ENCODE measurements at places on chromosomes 6 and 20.
A peak's percentile ranks its signal among the peaks of the same experiment; 100 is the strongest.

GRCh38 chr20:25197183-25197869 is 1.8 kb downstream of the ENTPD6 start:
- DNase-seq, result peak; percentile 17

GRCh38 chr6:42275376-42276033 is 57.8 kb upstream of the MRPS10 start:
- DNase-seq, result no peak

DNA sequence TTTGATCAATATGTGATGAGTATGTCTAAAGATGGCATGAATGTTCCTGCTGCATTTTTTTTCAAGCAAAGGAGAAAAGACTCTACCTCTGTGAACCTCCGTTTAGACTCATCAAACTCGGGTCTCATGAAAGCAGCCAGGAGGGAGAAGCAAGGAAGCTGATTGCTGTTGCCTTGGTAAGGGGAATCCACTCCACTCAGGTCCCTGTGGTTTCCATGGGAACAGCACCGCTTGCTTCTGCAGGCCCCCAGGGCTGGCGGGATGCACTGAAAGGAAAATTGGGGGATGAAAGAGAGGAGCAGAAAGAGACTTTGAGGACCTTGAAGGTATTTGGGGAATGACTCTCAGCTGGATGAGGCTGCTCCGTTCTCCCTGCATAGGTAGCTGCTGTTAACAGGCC is 249.6 kb upstream of the RIN2 start:
- DNase-seq, result no peak

GRCh38 chr6:111828809-111829208 is 44.4 kb downstream of the FYN start:
- DNase-seq, result no peak

DNA sequence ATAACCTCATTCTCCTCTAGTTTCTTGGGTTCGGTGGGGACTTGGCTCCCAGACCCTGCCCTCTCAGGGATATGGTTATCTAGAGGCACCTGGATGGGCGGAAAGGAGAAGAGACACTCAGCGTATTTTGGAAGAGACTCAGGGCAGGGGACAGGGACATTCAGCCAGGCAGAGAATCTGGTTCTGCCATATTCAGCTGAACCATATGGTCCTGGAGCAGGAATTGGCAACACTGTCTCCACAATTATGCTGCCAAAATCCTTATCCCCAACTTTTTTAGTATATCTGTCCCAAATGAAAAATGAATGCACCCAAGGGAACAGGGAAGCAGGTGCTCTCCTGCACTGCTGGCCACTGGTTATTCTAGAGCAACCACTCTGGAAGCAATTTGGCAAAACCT is 17.7 kb downstream of the SDC4 start:
- DNase-seq, result no peak

- no peak for DNase-seq
These were observed 82.1 kb downstream of the ADAT2 start for GRCh38 chr6:143368426-143368825.

- DNase-seq, result no peak
These were observed 357.5 kb downstream of the HDGFL1 start for GRCh38 chr6:22926790-22927354.

- DNase-seq, result no peak
These were observed 95.8 kb upstream of the NAA20 start for GRCh38 chr20:19921284-19921793.

- DNase-seq, result peak; percentile 7
These were observed 204.6 kb downstream of the CD83 start for GRCh38 chr6:14321992-14322772.

- no peak for DNase-seq
These were observed 17.3 kb downstream of the SNX5 start for GRCh38 chr20:17951323-17951722.

DNA sequence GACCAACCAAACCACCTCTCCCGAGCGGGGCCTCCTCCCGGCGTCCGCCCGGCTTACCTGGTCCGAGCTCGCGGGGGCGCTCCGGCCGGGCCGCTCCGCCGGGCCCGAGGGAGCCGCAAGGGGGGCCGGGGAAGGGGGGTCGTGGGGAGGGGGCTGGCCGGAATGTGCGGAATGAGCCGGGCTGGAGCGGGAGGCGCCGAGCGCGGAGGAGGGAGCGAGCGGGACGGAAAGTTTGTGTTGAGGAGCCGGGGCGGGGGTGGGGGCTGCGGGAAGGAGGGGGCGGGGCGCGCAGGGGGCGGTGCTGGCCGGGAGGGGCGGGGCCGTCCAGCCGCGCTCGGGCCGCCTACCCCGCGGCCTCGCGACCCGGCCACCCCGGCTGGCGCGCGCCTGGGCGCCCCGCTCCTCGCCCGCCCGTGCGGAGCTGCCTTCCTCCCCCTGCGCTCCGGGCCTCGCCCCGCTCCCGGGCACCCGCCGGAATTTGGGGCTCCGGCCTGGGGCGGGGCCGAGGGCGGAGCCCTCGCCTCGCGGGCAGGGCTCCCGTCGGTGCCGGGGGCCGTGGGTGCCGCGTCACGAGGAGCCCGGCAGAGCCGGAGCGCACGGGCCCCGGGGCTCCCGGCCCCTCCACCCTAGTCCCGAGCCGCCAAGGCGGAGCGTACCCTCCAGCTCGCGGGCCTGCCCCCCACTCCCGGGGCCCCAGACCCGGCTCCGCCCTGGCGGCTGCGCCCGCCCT is at the start of gene TEAD3:
Gene TEAD3 (minus strand): TSS at position 239 of the 730 bp plus-strand sequence.
- peak; percentile 91 for DNase-seq

DNA sequence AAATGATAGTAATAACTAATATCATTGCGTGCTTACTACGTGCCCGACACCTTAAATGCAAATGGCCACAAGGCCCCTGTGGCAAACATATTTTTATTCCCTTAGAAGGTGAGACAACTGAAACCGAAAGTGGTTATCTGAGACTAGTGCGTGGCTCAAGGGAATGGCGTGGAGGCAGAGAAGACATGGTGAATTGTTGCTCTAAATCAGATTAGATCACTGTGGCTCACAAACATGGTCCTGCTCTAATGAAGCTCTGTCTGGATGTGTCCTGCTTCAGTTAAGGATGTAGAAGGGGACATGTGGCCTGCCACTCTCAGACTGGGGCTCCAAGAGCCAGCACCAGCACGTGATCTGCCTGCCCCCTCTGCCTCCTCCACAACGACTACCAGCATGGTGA is 124.2 kb upstream of the GMDS start:
- DNase-seq, result no peak

- no peak for DNase-seq
These were observed 21.7 kb upstream of the RANBP9 start for GRCh38 chr6:13733178-13733887.

DNA sequence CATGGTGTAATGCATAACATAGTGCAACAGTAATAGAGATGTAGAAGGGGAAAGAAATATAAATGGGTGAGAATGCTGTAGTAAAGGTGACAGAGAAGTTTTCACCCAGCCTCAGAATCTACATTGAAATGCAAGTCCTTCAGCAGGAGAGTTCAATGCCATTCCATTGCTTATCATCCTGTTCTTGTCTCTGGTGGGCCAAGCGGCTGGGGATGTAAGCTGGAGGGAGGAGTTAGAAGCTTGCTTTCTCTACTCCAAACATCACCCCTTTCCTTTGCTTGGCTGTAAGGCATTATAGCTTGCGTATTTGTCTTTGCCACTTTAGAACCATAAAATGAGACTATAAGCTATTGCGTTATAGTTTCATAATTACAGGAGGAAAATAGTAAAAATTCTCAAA is 2.2 kb upstream of the FUT9 start:
- no peak for DNase-seq

DNA sequence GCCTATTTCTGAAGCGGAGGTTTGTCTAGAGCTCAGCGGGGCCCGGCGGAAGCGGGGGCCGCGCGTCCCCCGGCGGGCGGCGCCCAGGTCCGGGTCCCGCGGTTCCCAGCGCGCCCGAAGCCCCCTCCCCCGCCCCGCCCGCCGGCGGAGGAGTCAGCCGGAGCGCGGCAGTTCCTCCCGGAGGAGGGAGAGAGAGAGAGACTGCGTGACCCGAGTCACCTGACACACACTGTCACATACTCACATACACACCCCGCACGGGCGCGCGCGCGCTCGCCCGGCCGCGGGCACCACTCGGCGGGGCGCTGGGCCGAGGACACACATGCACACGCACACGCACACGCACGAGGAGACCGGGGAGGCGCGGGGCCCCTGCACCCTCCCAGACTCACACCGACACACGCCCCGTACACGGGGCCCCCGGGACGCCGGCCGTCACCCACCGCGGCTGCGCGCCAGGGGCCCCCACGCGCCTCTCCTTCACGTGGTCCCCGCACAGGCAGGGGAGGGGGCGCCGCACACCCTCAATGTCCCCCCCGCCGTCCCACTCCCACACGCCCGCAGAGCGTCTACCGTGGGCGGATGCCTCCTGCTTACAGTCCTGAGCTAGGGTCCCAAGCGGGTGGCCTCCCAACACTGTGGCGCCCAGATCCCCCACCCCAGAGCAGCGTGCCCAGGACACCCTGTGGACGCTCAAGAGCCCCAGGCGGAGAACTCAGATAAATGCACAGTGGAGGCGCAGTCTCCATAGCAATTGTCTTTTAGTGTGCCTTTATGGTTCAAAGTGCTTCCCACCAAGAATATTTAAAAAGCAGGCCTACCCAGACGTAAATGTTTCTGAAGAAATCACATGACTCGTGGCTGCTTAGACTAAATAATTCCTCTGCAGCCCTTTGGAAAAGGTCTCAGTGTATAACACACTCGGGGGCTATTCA is at the start of gene RRAGD:
Gene RRAGD (minus strand): TSS at position 203 of the 935 bp plus-strand sequence. CDS start 280 bp downstream, outside the sequence.
- peak; percentile 2 for DNase-seq

DNA sequence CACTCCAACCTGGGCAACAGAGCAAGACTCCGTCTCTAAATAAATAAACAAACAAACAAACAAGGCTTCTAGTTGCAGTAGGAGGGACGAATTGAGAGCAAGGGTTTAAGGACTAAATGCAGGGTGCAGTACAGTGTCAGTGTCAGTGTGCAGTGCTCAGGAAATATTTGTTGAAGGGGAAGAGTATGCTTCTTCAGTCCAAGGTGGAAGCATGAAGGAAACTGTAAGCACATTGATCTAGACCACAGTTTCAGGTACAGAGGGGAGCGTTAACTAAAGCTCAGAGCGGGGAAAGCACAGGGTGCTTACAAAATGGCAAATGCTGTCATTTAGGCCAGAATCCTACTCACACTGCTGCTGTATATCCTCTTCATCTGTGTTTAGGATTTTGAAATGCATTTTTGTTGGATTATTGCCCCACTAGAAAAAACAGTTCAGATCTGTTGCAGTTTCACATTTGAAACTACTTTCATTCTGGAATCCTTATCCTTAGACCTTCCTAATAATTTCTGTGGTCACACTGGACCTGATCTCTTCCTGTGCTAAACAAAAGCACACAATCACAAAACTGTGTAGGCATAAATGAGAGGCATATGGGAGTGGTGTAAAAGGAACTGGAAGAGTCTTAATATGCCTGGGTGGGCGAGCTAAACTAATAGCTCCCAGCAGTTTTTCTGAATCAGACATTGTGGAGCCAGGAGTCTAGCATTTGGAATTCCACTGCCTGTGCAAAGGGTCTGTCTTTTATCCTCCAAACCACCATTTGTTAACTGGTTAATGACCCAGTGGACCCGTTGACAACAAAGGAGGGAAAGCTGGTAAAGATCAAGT is 41.4 kb downstream of the CBFA2T2 start:
- no peak for DNase-seq

- no peak for DNase-seq
These were observed 74.5 kb downstream of the FOXF2 start for GRCh38 chr6:1463751-1464426.

GRCh38 chr6:123780021-123780420 is 23.6 kb upstream of the NKAIN2 start:
- no peak for DNase-seq

GRCh38 chr20:14055127-14055742 is 59.9 kb downstream of the MACROD2 start:
- DNase-seq, result peak; percentile 15

DNA sequence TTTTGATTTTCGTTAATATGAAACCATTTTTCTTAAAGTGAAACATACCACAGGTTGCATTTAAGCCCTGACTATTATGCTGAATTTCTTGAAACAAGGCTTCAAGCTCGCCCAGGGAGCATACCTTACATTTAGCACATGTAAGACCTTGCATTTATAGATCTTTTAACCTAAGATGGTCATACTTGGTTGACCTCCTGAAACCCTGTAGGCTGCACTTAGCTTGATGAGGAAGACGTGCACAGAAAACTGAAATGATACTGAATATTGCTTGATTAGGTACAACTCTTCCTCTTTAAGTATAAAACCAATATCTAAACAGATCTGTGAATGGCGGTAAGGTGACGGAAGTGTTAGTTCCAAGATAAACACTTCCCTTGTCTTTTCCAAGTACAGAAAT is 82.2 kb downstream of the CTNNBL1 start:
- no peak for DNase-seq

GRCh38 chr6:90818163-90818562 is 231.3 kb upstream of the MAP3K7 start:
- DNase-seq, result no peak

GRCh38 chr6:8506126-8506525 is 70.8 kb upstream of the SLC35B3 start:
- no peak for DNase-seq

DNA sequence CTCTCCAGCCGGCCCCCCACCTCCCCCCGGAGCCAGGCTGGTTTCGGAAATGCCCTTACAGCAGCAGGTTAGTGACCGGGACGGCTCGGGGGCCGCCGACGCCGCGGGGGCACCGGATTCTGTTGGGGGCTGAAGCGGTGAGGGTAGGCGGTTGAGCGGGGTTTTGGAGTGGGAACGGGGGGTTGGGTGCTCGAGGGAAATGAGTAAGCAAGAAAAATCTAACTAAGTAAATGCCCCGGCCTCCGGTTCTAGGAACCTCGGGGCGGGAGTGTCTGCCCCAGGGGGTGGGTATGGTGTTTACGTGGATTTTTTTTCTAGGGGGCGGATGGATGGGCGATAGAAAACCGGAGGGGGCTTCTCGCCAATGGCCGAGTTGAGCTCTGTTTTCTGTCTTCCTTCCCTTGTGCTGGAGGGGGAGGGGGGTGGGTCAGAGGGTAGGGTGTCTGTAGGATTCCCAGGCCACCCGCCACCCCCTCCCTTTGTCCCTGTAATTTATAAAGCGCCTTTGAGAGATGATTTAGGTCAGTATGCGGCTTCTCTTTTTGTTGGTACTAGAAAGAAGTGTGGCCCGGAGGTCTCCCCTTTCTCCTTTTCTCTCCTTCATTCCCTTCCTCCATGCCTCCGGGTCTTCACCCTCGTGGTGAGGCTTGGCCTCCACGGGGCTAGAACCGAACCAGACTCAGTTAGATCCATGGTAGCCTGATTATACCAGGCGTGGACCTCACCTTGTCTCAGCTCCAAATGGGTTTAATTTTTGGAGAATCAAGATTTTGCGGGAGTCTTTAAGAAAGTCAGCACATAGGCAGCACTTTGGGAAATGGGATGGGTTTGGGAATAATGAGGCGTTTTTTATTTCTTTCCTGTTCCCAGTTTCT is 2.3 kb downstream of the E2F3 start:
- DNase-seq, result no peak

DNA sequence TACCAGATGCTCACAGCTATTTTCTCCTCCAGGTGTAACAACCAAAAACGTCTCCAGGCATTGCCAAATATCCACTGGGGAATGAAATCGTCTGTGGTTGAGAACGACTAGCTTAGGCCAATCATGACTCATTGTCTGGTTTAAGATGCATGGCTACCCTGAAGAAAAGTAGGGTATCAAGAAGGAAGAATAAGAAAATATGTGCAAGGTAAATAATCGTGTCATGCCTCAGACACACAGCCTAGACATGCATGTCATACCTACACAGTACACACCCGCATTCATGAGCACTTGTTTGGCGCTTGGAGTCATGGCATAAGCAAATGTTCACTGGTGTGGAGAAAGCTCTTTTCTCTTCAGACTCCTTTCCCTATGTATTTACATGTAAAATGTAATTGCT is 745.7 kb downstream of the MAFB start:
- DNase-seq, result no peak
